ENCODE measurements at places on chromosomes 1 and 21.

- H3K4me3 ChIP-seq = peak overlapping the region; percentile 32
- H3K27me3 ChIP-seq = no peaks in the 10 kb centered on the region
- peak; percentile 78 for DNase-seq
- no peak overlapping the region for H3K27ac ChIP-seq
- H3K36me3 ChIP-seq = no peaks in the 10 kb centered on the region
These were observed 3.3 kb upstream of the LSM10 start for GRCh38 chr1:36400825-36401601.

GRCh38 chr1:169858467-169858866 lies 35.2 kb downstream of the SCYL3 start:
- H3K36me3 ChIP-seq = peaks cover 100% of the 10 kb centered on the region
- H3K27me3 ChIP-seq = no peaks in the 10 kb centered on the region
- no peaks in the 10 kb centered on the region for H3K4me1 ChIP-seq
- DNase-seq = no peak
- H3K4me3 ChIP-seq = no peak overlapping the region

DNA sequence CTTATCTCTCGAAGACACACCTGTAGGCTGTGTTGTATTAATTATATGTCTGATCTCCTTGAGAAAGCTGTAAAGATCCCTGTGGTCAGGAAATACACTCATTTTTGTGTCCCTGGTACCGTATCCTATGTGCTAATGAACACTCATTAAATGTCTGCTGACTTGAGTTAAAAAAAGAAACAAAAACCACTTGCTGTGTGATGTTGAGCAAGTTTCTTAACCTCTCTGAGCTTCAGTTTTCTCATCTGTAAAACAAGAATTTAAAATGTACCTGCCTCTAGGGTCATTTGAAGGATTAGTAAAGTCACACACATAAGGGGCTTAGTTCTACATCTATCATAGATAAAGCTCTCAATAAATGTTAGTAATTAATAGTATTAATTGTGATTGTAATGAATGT lies 91.3 kb downstream of the VWA5B1 start:
- H3K27ac ChIP-seq = no peak overlapping the region
- H3K27me3 ChIP-seq = peaks cover 50% of the 10 kb centered on the region
- no peaks in the 10 kb centered on the region for H3K36me3 ChIP-seq

DNA sequence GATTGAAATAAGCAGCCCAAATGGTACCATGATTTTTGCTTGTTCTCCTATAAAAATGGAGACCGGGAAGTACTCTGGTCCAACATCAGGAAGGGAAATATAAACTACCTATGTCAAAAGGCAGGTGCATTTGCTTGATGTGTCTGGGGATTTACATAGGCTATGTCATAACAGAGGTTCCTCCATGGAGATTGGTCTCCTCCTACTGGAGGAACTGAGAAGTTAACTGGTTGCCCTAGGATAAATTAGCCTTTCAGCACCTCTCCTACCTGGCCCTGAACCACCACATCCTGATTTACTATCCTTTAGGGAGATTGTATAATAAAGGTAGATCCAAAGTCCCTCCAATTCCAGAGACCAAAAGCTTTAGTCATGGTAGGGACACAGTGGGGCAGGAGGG lies 1109.3 kb upstream of the B3GALT2 start:
- DNase-seq = no peak
- H3K4me1 ChIP-seq = no peaks in the 10 kb centered on the region
- H3K36me3 ChIP-seq = no peaks in the 10 kb centered on the region
- no peak overlapping the region for H3K4me3 ChIP-seq
- no peaks in the 10 kb centered on the region for H3K27me3 ChIP-seq
- H3K27ac ChIP-seq = no peak overlapping the region

DNA sequence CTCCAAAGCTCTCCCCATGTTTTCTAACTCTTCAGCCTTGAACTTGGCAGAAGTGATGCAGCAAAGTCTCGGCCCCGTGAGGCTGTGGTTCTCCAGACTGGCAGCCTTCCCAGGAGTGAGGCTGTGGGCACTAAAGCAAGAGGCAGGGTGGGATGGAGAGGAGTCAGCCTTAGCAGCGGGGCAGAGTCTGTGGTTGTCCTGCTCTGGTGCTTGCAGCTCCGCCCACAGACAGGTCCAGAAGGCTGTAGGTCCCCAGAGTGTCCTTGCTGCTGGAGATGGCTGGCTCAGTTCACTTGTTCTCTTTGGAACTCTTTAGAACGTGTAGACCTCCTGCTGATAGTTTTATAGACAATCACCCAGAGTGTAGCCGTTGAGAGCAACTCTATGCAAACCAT lies 142.6 kb downstream of the AJAP1 start:
- no peak for DNase-seq
- H3K4me3 ChIP-seq = no peak overlapping the region
- no peaks in the 10 kb centered on the region for H3K27me3 ChIP-seq
- no peak overlapping the region for H3K27ac ChIP-seq
- H3K4me1 ChIP-seq = peaks cover 9% of the 10 kb centered on the region
- no peaks in the 10 kb centered on the region for H3K36me3 ChIP-seq

DNA sequence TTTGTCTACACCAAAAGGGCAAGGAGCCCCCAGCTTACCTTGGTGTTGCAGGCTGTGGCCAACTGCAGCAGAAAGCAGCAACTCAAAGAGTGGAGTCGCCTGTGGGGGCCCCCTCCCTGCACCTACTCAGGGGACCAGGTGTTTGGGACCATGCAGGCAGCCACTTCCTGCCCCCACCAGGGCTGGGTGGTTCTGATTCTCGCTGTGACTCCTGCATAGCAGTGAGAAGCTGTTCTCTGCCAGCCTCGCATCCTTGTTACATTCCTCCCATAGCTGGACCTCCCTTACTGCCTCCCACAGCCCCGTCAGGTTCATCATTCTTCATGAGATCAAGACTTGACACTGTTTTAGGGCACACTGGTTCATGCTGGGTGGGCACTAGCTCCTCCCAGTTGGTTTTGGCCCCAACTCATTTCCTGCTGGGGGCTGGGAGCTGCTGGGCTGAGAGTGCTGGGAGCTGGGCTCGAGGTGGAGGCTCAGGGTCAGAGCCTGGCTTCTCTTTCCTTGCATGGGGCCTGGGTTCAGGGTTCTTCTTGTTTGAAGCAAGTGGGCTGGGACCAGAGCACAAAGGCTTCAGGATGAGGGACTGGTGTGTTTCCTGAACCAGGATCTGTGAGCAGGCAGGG lies 146.9 kb upstream of the C1orf174 start:
- no peaks in the 10 kb centered on the region for H3K36me3 ChIP-seq
- H3K27ac ChIP-seq = no peak overlapping the region
- no peaks in the 10 kb centered on the region for H3K4me1 ChIP-seq

- no peak for DNase-seq
- H3K27ac ChIP-seq = no peak overlapping the region
- no peak overlapping the region for H3K4me3 ChIP-seq
- no peaks in the 10 kb centered on the region for H3K36me3 ChIP-seq
- H3K27me3 ChIP-seq = no peaks in the 10 kb centered on the region
These were observed 917.6 kb downstream of the NCAM2 start for GRCh38 chr21:21915816-21916215.

DNA sequence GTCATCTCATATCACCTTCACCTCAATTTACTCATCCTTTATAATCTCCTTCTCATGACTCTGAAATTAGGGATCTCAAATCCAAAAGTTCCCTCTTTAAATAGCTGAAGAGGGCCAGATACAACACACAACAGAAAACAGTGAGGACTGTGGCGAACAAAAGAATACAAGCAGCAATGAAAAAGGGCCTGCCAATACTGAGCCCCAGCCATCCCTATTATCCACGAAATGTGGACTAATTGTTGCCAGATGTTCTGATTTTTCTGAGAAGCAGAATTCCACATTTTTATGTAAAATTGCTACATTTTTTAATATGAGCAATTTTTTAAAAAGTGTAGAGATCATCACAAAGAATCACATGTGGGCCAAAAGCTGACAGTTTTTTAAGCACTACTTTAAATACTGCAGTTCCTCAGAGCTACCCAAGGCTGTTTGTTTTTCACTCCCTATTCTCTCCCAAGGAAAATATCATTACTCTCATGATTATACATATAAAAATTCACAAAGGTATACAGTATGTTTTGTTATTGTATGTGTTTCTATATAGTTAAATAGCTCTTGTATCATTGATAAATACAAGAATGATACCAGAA lies 90.0 kb downstream of the ASH1L start:
- no peak overlapping the region for H3K27ac ChIP-seq
- H3K36me3 ChIP-seq = no peaks in the 10 kb centered on the region
- no peaks in the 10 kb centered on the region for H3K27me3 ChIP-seq
- no peak for DNase-seq
- H3K4me3 ChIP-seq = no peak overlapping the region

- H3K27ac ChIP-seq = no peak overlapping the region
- peaks cover 9% of the 10 kb centered on the region for H3K4me1 ChIP-seq
- H3K36me3 ChIP-seq = no peaks in the 10 kb centered on the region
- H3K27me3 ChIP-seq = no peaks in the 10 kb centered on the region
- no peak overlapping the region for H3K4me3 ChIP-seq
These were observed 48.6 kb downstream of the KCNC4 start for GRCh38 chr1:110258734-110259133.

- H3K36me3 ChIP-seq = peaks cover 7% of the 10 kb centered on the region
- DNase-seq = no peak
- no peak overlapping the region for H3K27ac ChIP-seq
- no peaks in the 10 kb centered on the region for H3K27me3 ChIP-seq
These were observed 36.8 kb downstream of the DHCR24 start for GRCh38 chr1:54850069-54850730.

GRCh38 chr21:27813750-27814149 lies 846.9 kb upstream of the ADAMTS5 start:
- no peaks in the 10 kb centered on the region for H3K36me3 ChIP-seq
- peak; percentile 24 for DNase-seq
- H3K4me1 ChIP-seq = no peaks in the 10 kb centered on the region
- no peaks in the 10 kb centered on the region for H3K27me3 ChIP-seq

- no peak overlapping the region for H3K27ac ChIP-seq
- no peak overlapping the region for H3K4me3 ChIP-seq
- no peak for DNase-seq
- H3K4me1 ChIP-seq = peaks cover 95% of the 10 kb centered on the region
- no peaks in the 10 kb centered on the region for H3K27me3 ChIP-seq
- H3K36me3 ChIP-seq = no peaks in the 10 kb centered on the region
These were observed 12.1 kb downstream of the DYRK1A start for GRCh38 chr21:37378700-37379139.

DNA sequence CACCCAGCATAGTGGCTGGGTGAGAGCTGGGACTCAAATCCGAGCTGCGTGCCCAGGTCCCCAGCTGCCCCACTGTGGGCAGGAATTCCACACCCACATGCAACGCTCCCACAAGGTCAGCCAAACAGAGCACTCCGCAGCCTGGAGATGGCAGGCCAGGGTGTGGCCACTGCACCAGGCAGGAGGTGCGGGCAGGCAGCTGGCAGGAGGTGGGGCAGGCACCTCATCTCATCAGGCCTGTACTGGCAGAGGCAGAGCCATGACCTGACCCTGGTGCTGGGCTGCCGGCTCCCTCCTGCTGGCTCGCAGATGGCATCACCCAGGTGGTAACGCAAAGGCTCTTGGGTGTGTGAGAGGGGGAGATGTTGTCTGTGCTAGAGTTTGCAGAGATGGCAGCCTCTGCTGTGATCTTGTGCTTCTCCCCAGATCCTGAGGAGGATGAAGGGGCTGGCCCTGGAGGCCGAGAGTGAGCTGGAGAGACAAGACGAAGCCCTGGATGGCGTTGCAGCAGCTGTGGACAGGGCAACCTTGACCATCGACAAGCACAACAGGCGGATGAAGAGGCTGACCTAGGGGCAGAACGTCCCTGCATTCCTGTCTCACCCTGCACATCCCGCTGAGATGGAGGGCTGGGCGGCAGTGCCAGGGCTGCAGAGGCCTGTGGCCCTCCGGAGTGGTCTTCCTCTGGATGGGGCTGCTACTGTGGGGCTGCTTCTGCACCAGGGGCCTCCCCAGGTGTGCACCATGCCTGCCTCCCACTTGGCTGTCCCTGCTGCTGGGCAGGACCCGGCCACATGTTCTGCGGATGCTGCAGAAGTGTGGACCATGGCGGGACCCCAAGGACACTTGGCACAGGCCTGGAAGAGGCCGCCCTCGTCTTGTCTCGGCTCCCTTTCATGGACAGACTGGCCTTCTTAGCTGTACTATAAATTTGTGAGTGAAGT lies 35.1 kb upstream of the PRSS38 start:
- no peaks in the 10 kb centered on the region for H3K4me1 ChIP-seq
- H3K27ac ChIP-seq = no peak overlapping the region
- DNase-seq = no peak

DNA sequence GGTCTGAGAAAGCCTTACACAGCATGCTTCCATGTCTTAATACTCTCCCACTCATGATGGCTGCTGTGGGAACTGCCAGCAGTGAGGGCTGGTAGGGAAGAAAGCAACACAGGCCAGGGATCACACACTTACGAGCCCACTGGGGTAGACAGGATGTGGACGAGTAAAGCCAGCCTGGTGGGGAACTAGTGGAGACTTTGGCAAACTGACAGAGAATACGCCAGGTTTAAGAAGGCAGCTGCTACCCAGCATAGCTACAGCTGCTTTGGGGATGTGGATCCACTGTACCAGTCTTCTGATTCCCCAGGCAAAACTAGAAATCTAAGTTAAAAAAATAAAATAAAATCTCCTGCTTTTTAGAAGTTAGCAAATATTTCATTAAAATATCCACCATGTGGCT lies 664.0 kb downstream of the SMYD3 start:
- no peaks in the 10 kb centered on the region for H3K4me1 ChIP-seq
- no peak overlapping the region for H3K27ac ChIP-seq
- H3K27me3 ChIP-seq = no peaks in the 10 kb centered on the region
- DNase-seq = no peak
- no peaks in the 10 kb centered on the region for H3K36me3 ChIP-seq
- no peak overlapping the region for H3K4me3 ChIP-seq

DNA sequence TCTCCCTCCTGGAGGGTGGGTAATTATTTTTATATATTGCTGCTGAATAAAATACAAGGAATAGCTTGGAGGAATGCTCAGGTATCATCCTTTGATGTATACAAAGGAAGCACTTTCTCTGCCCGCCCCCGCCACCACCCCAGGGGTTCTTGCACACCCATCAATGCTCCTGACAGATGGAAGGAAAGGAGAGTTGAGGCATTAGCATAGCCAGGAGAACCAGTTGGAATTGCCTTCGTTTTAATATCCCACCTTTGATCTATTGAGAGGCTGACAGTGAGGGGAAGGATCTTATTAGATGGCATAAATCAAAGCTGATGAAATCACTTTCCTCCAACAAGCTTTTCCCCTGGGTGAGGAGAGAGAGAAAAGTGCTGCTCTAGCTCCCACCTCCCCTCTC lies 71.1 kb downstream of the LGR6 start:
- no peak for DNase-seq
- H3K27me3 ChIP-seq = peaks cover 27% of the 10 kb centered on the region
- no peak overlapping the region for H3K27ac ChIP-seq
- H3K36me3 ChIP-seq = no peaks in the 10 kb centered on the region
- H3K4me1 ChIP-seq = no peaks in the 10 kb centered on the region
- no peak overlapping the region for H3K4me3 ChIP-seq

GRCh38 chr1:10648689-10649516 lies 147.5 kb downstream of the CASZ1 start:
- H3K27me3 ChIP-seq = no peaks in the 10 kb centered on the region
- no peak overlapping the region for H3K4me3 ChIP-seq
- DNase-seq = no peak

GRCh38 chr1:206769304-206769731 lies 1.3 kb upstream of the IL19 start:
- peaks cover 90% of the 10 kb centered on the region for H3K4me1 ChIP-seq
- no peaks in the 10 kb centered on the region for H3K36me3 ChIP-seq
- H3K27me3 ChIP-seq = no peaks in the 10 kb centered on the region
- no peak for DNase-seq
- H3K27ac ChIP-seq = no peak overlapping the region
- H3K4me3 ChIP-seq = peak overlapping the region; percentile 51
